ENCODE measurements at places on chromosomes 11 and 22. TPM values are rescaled to one million over a fixed set of nuclear protein-coding genes. Genes with fewer than 3 reads are reported as not detected.

HTR3B gene
- not detected for total RNA-seq

CCDC88B gene
- 12.1 TPM for total RNA-seq

SAA4 gene
- not detected for total RNA-seq

CD248 gene
- not detected for total RNA-seq

GLYATL1 gene
- total RNA-seq, result not detected

SLC22A8 gene
- total RNA-seq, result not detected

SWAP70 gene
- total RNA-seq, result 29.5 TPM

TRIM29 gene
- 7.4 TPM for total RNA-seq

PSMD13 gene
- 169 TPM for total RNA-seq

BACE1-AS gene
- total RNA-seq, result 2.1 TPM

POU2AF2 gene
- total RNA-seq, result not detected

LYVE1 gene
- 0.11 TPM for total RNA-seq

ACRV1 gene
- total RNA-seq, result not detected

APOA4 gene
- not detected for total RNA-seq

F2 gene
- total RNA-seq, result 2.0 TPM

OR10D3 gene
- not detected for total RNA-seq

SCN4B gene
- 0.07 TPM for total RNA-seq

HSPB2 gene
- total RNA-seq, result not detected

OR5F1 gene
- total RNA-seq, result not detected

POU2F3 gene
- total RNA-seq, result not detected

NLRP14 gene
- not detected for total RNA-seq

EHF gene
- 0.20 TPM for total RNA-seq

MS4A3 gene
- total RNA-seq, result not detected

CD3G gene
- total RNA-seq, result not detected

CD3D gene
- not detected for total RNA-seq

CREB3L1 gene
- 5.2 TPM for total RNA-seq

PATE4 gene
- not detected for total RNA-seq

GLB1L3 gene
- total RNA-seq, result not detected

TRPM5 gene
- total RNA-seq, result not detected

SLC22A12 gene
- not detected for total RNA-seq

MIOX gene
- not detected for total RNA-seq

PYGM gene
- 0.30 TPM for total RNA-seq

OR4D5 gene
- total RNA-seq, result not detected

NELL1 gene
- total RNA-seq, result not detected

MISFA gene
- 1.8 TPM for total RNA-seq

TRIM48 gene
- not detected for total RNA-seq

MRPL21 gene
- total RNA-seq, result 132 TPM

ANO5 gene
- total RNA-seq, result 0.89 TPM

OR8A1 gene
- total RNA-seq, result not detected

OR4A16 gene
- not detected for total RNA-seq

FGF3 gene
- total RNA-seq, result not detected

Measured in A549 treated with RU486 at 1 μM for 4 hours (cell line).